ENCODE measurements at places on chromosomes 16 and 17. TPM values are rescaled to one million over a fixed set of nuclear protein-coding genes. Genes with fewer than 3 reads are reported as not detected.

The MFSD11 gene
- total RNA-seq, result 16.6 TPM

DNA sequence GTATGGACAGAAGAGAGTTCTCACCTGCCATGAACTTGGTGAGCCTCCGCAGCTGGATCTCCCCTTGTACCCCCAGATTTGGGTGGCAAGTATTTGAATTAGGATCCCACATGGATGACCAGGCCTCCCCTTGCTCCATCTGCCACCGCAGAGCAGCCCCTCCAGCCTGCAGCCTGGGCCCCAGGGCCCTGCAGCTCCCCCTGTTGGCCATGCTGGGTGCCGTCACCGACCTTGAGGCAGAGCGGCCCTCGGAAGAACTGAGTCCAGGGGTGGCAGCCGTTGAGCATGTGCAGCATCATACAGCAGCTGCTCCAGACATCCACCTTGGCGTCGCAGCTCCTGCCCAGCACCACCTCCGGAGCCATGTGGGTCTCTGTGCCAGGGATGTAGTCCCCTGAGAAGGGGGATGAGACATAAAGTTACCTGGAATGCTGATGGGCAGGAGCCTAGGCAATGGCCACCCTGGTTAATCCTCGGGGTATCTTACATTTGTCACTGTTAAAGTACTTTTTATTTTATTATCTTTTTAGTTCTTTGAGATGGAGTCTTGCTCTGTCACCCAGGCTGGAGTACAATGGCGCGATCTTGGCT is 9.0 kb upstream of the SPATA32 start:
- DNase-seq, result peak; percentile 29
- H3K27me3 ChIP-seq, result no peaks in the 10 kb centered on the region
- H3K4me3 ChIP-seq, result no peak overlapping the region
- H3K4me1 ChIP-seq, result peaks cover 20% of the 10 kb centered on the region
- peak overlapping the region; percentile 18 for H3K27ac ChIP-seq

DNA sequence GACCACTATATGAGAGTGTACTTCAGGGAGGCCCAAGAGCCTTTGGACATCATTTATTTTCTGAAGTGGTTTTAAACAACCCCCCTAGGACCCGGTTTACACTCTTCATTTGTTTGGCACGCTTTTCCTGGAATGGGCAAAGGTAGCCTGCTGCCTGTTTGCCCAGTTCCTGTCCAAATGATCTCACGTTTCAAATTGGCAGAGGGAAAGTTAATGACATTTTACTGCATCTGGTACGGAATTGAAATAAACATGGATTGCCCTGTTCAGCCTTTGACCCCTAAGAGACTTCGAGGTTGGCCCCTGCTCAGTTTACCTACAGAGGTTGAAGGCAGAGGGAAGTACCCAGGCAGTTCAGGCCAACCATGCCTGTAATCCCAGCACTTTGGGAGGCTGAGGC is 5.8 kb upstream of the RPRML start:
- H3K36me3 ChIP-seq, result no peaks in the 10 kb centered on the region
- H3K27ac ChIP-seq, result no peak overlapping the region
- no peaks in the 10 kb centered on the region for H3K4me1 ChIP-seq
- DNase-seq, result no peak
- peaks cover 32% of the 10 kb centered on the region for H3K27me3 ChIP-seq

The CD300LD gene
- not detected for total RNA-seq

The ABCC6 gene
- not detected for total RNA-seq

The ZP2 gene
- not detected for total RNA-seq

The SOX15 gene
- 0.20 TPM for total RNA-seq

The CTF1 gene
- 0.29 TPM for total RNA-seq

DNA sequence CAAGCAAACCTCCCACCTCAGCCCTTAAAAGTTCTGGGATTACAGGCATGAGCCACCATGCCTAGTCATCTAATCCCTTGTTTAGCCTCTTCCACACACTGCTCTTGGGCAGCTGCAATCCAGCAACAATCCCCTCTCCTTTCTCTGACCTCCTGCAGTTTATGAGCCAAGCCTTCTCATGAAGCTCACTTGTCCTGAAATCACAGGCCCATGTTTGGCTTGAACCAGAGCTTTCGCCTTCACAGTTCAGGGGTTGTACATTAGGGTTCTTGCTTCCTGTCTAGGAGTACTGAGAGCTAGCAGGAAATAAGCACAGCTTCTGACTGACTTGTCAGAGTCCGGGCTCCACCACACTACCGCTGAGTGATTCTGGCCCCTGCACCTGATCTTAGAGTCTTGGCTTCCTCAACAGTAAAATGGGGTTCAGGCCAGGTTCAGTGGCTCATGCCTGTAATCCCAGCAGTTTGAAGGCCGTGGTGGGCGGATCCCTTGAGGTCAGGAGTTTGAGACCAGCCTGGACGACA is 16.3 kb downstream of the ERAL1 start:
- H3K27me3 ChIP-seq, result no peaks in the 10 kb centered on the region
- peaks cover 2% of the 10 kb centered on the region for H3K36me3 ChIP-seq
- peak overlapping the region; percentile 41 for H3K4me3 ChIP-seq
- DNase-seq, result peak; percentile 44

The HOXB7 gene
- 0.51 TPM for total RNA-seq

DNA sequence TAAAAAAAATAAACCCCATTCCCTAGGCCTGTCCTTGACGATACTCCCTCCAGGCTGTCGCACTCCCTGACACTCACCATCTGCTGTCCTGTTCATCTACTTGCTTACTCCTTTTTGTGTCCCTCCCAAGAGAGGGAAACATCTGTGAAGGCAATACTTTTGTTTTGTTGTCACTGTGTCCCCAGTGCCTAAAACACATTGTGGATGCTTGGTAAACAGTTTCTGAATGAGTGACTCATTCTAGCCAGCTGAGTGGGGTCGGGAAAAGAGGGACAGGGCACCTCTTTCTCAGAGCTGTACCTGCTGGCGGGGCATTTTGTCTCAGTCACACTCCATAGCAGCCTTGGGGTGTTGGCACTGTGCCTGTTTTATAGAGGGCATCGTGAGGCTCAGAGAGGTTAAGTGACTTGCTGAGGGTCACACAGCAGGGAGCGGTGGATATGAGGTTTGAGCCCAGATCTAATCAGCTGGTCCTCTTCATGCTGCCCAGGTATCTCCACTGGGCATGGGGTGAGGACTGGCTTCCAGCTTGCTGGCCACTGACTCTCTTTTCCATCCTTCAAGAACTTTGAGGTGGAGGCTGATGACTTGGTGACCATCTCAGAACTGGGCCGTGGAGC is 15.6 kb downstream of the MAP2K3 start:
- H3K36me3 ChIP-seq, result peaks cover 31% of the 10 kb centered on the region
- no peak for DNase-seq
- H3K27ac ChIP-seq, result no peak overlapping the region
- H3K4me1 ChIP-seq, result no peaks in the 10 kb centered on the region
- H3K4me3 ChIP-seq, result no peak overlapping the region

The FNDC8 gene
- total RNA-seq, result not detected

- H3K4me3 ChIP-seq, result peak overlapping the region; percentile 58
- no peaks in the 10 kb centered on the region for H3K27me3 ChIP-seq
- peaks cover 72% of the 10 kb centered on the region for H3K4me1 ChIP-seq
- peak; percentile 60 for DNase-seq
- peak overlapping the region; percentile 94 for H3K27ac ChIP-seq
Observed at GRCh38 chr16:89409161-89409711, 81.1 kb downstream of the ANKRD11 start.

- H3K4me1 ChIP-seq, result peaks cover 60% of the 10 kb centered on the region
- DNase-seq, result no peak
- peaks cover 15% of the 10 kb centered on the region for H3K36me3 ChIP-seq
- peak overlapping the region; percentile 25 for H3K27ac ChIP-seq
- peak overlapping the region; percentile 87 for H3K4me3 ChIP-seq
- H3K27me3 ChIP-seq, result peaks cover 19% of the 10 kb centered on the region
Observed at GRCh38 chr16:81445966-81446906, 1.6 kb downstream of the CMIP start.

DNA sequence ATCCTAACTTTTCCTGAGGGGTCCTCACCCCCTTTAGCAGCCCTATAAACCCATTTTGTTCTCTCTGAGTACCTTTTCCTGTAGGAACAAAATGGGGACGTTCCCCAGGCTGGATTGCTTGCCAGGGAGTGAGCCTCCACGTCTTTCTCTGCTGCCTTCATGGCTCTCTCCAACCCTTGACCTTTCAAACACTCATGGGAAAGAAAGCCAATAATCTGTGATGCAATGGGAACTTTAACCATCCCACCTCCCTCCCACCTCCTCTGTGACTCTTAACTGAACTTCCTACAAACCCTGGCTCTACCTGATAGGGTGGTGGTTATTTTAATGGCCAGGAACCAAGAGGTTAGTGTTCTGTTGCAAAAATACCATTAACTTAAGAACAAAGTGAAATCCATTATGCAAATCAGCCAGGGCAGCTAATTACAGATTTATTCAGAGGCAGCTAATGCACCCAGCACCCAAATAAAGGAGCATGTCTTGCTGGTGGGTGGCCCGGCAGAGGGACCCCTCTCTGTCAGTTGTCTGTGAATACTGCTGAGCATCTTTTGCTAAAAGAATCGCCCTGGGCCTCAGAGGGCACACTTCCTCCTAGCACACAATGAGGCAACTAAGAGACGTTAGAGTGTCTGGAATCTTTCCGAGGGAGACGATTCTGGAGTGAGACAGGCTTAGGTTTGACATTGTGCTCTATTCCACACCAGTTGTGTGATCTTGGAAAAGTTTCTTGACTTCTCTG is 3.0 kb downstream of the PIPOX start:
- H3K4me1 ChIP-seq, result peaks cover 5% of the 10 kb centered on the region
- DNase-seq, result no peak
- H3K36me3 ChIP-seq, result no peaks in the 10 kb centered on the region
- no peak overlapping the region for H3K4me3 ChIP-seq
- H3K27ac ChIP-seq, result no peak overlapping the region

The NPIPB13 gene
- 20.0 TPM for total RNA-seq

The SPATA32 gene
- total RNA-seq, result 0.56 TPM

DNA sequence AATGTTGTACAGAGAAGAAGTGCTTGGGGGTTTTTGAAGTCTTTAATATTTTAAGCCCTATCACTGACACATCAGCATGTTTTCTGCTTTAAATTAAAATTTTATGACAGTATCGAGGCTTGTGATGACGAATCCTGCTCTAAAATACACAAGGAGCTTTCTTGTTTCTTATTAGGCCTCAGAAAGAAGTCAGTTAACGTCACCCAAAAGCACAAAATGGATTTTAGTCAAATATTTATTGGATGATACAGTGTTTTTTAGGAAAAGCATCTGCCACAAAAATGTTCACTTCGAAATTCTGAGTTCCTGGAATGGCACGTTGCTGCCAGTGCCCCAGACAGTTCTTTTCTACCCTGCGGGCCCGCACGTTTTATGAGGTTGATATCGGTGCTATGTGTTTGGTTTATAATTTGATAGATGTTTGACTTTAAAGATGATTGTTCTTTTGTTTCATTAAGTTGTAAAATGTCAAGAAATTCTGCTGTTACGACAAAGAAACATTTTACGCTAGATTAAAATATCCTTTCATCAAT is 57.8 kb downstream of the HLF start:
- H3K27ac ChIP-seq, result no peak overlapping the region
- no peaks in the 10 kb centered on the region for H3K4me1 ChIP-seq
- H3K4me3 ChIP-seq, result no peak overlapping the region
- no peaks in the 10 kb centered on the region for H3K36me3 ChIP-seq

The FOXC2 gene
- not detected for total RNA-seq

The CACNG3 gene
- not detected for total RNA-seq

Measured in activated T-helper 1 cell treated with anti-CD3 and anti-CD28 coated beads, Interleukin-12 subunit alpha, Interleukin-12 subunit beta, Interleukin-2, Interleukin-4 antibody, amounts not matched to agents 30 ng/mL and 10 ng/mL and 1 ng/mL, durations not matched to agents 14 hours and 24 hours and 36 hours (primary cell).